Activated CD4-positive, alpha-beta T cell treated with anti-CD3 and anti-CD28 coated beads, Interleukin-2, amount 50 U/mL, for 24 hours (primary cell): ENCODE measurements at places on chromosomes 6 and 20.

DNA sequence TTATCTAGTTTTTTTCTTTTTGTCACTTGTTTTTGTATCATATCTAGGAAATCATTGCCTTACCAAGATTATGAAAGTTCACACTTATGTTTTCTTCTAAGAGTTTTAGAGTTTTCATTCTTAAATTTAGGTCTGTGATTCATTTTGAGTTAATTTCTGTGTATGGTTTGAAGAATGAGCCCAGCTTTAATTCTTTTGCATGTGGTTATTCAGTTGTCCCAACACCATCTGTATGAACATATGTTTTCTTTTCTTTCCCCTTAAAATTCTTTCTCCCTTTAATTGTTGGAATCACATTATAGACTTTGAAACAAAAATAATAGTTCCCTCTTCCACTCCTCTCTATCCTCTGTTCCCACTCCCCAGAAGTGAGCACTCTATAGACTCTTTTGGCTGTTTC lies 85.4 kb downstream of the SLX4IP start:
- no peak for DNase-seq

DNA sequence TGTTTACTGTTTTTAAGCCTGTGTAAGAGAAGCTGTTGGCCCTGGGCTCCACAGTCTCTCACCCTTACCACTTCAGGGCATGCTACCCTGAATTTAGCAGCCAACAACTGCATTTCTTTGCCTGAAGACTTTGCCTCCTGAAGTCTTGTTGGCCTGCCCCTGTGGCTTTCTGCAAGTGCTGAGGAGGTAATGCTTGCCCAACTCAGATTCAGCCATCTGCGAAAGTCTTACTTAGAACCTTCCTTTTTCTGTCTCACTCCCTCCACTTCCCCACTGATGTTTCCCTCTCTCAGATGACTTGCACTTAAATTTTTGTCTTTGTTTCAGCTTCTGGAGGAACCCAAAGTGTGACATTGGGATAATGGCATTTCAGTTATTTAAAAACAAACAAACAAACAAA lies 11.8 kb upstream of the IBTK start:
- no peak for DNase-seq

DNA sequence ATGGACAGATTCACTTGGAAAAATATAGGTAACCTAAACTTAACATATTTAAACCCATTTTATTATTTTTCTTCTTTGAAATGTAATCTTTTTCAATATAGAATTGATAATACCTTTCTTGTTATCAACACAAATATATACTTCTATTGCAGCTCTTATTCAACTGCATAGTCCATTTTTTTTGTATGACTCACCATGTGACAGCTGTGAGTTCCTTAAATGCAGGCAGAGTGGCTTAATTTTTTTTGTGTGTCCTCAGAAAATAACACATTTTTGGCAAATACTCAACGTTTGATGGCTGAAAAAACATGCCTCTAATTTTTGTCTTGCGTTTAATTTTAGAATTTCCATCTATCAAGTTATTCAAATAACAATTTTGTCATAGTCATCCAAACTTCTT lies 454.8 kb downstream of the PHF3 start:
- DNase-seq = no peak

- no peak for DNase-seq
Observed at GRCh38 chr20:20425823-20426654, 58.1 kb downstream of the INSM1 start.
